Dorsolateral prefrontal cortex (tissue), 122 donors: ENCODE measurements at places on chromosomes 11 and 22. TPM values are rescaled to one million over a fixed set of nuclear protein-coding genes. Genes with fewer than 3 reads are reported as not detected.

GRCh38 chr11:131734871-131735270 is 364.5 kb downstream of the NTM start:
- no peak for DNase-seq

DNA sequence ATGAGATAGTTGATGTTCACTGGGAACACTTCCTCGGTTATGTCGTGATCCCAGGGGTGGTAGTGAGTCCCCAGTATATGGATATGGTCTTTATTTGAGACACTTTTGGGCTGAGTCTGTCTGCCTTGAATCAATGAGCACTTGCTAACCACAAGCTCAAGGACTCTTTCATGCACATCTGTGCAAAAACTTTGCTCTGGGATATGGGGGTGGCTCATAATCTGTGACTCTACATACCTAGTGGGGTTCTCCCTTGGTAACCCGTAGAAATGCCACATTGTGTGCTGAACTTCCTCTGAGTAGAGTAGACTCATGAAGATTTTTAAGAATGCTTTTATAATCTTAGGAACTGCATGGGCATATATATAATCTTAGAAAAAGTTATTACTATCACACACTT is 69.3 kb downstream of the SWAP70 start:
- DNase-seq: no peak

- no peak for DNase-seq
Measured at GRCh38 chr22:47139013-47139789, 376.8 kb downstream of the TBC1D22A start.

GRCh38 chr22:36797374-36797773 is 19.5 kb downstream of the PVALB start:
- no peak for DNase-seq

DNA sequence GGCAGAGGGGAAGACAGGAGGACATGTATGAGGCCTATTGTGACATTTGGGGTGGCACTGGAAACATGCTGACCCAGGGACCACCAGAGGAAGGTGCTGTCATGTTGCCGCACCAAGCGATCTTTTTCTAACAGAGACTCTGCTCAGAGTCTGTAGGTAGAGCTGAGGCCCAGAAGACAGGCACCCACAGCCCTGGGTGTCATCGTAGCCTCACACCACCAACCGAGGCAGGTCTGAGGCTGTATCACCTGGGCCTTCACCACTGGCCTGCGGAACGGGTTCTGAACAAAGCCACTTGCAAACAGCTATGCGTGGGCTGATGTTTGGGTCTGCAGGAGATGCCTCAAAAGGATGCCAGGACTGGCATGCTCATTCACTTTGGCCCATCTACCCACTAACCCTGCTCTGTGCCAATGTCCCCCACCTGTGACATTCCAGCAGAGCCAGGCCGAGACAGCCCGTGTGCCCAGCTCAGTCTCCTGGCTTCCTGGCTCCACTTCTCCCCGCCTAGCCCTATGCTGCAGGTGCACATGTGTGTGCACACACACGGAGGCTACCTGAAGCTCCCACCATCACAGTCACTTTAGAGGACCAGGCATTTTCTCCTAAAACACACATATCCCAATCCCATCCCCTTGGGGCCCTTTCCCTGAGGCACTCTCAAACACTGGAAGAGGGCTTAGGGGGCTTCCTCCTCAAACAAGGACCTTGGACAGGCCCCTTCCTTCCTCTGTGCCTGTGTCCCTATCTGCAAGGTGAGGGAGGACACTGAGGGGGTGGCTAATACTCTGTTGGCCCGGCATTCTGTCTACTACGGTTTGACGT is 3.6 kb downstream of the TRIM29 start:
- DNase-seq: no peak

DNA sequence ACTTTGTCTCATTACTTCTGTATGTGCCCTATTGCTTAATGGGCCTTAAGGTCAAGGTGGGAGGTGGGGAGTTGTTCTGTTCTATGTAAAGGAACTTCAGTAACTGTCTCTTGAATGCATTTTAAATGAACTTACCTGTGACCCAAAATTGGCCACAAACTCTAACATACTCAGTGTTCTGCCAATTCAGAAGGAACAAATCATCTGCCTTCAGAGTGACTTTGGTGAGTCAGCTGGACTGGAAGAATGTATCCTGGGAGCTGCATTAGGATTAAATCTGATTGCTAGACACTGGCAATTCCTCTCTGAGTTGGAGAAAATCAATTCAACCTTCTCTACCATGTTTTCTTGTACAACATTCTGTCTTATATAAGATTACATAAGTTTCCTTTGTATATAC is 1104.8 kb downstream of the DLG2 start:
- DNase-seq: no peak

- no peak for DNase-seq
Measured at GRCh38 chr11:20631519-20632168, 32.2 kb downstream of the SLC6A5 start.

DNA sequence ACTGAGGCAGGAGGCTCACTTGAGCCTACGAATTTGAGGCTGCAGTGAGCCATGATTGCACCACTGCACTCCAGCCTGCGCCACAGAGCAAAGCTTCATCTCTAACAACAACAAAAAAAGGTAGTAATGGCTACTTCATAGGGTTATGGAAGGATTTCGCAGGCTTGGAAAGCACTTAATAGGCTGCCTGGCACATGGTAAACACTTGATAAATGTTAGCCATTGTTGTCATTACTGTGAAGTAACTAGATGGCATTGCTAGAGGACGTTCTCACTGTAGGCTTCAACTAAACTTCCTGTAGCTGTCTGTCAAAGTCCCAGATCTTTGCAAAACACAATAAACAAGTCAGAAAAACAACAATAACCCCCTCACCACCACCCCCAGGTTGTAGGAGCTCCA is 357.2 kb upstream of the NARS2 start:
- DNase-seq: no peak

DNA sequence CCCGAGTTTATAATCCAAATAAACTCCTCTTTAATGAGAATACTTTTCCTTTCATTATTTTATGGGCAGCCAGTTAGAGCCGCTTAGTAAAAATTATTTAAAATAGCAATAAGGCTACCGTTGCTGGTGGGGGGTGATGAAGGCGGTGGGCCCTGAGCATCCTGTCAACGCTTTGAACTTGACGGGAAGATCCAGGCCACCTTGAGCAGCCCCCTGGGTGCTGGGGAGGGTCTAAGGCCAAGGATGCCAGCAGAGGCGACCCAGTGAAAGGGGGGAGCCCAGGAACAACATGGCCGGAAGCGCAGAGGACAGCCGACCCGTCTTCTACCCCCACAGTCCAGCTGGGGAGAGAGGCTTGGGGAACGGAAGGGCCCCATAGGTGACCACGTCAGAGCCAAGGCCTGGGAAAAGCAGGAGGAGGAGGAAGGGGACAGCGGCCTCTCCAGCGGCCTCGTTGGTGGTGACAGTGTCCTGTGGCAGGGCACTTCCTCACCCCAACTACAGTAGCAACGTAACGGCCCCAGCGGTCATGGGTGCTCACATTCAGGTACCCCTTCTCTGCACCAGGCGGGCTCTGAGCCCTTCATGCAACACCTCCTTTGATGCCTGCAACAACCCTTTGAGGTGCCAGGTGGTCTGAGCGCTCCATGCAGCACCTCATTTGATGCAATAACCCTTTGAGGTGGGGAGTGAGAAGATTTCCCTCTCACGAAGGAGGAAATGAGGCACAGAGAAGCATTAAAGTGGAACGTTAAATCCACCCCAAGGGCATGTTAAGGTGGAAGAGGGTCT is 695.3 kb downstream of the TBC1D22A start:
- no peak for DNase-seq

DNA sequence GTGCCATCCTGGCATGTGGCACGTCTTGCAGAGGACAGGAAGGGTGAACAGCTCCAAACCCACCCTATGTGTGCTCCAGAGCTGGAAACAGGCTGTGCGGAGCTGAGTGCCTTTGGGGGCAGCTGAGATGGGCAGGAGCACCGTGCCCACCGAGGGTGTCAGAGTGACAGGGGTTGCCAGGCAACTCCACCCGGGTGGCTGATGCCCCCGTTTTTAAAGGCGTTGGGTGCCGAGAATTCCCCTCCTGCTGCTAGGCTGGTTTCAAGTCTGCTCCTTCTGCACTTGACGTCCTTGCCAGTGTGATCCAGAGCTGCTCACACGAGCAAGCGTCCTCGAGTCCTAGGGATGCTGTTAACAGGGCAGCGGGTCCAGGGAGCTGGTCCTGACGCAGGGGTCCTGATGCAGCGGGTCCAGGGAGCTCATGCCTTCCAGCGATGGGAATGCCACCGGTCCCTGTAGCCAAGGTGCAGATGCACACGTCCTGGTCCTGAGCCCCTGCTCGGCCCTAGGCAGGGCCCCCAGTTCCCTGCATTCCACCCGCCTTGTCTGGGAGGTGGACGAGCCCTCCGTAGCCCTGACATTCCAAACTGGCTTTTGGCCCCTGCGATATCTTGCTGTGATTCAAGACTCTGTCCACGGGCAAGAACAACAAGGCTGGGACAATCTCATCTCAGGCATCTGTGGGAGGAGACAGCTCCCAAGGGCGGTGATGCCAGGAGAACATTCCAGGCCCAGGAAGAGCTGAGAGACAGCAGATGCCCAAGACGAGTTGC is 4.9 kb downstream of the KCNQ1 start:
- DNase-seq: no peak

DNA sequence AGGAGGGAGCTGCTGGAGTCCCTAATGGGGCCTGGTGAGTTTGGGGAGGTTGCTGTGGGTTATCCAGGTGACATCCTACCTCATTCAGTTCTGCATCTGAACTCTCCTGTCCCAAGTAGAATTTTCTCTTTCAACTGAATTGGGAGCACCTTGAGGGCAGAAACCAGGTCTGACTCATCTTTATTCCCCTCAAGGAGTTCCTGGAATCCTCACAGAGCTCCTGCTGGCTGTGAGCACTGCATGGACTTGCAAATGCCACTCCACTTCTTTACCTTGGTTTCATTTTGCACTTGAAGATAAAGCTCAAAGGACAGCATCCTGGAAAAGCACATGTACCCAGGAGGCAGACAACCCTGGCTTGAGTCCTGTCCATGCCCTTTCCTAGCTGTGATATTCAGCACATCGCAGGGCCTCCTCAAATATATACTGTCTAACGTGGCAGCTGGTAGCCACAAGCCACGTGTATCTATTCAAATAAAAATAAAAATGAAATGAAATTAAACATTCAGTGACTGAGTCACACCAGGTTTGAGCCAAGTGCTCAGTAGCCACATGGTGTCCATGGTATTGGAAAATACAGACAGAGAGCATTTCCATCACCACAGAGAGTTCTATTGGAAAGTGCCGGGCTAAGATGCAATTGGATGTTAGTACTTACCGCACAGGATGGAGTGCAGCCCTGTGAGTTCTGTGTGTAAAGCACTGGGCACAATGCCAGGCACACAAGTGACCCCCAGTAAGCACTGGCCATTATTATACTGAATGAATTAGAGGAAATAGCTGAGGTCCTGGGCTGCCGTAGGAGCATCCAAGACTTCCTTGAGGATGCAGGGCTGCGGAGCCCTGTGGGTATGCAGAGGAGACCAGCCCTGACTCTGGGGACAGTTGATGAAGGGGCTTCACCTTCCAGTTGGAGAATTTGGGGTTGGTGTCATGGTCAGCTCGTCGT is 149.0 kb downstream of the PKNOX2 start:
- DNase-seq: no peak

GRCh38 chr22:35230417-35230816 is 26.9 kb upstream of the HMGXB4 start:
- DNase-seq: no peak

The MS4A7 gene
- total RNA-seq: 11.0 TPM

The GPR83 gene
- total RNA-seq: 17.2 TPM

The MS4A3 gene
- not detected for total RNA-seq
